HCT116 (cell line): ENCODE measurements at places on chromosomes 5 and 9. TPM values are rescaled to one million over a fixed set of nuclear protein-coding genes. Genes with fewer than 3 reads are reported as not detected.

- H3K27me3 ChIP-seq = no peaks in the 10 kb centered on the region
- no peak overlapping the region for H3K4me3 ChIP-seq
- no peaks in the 10 kb centered on the region for H3K36me3 ChIP-seq
- H3K27ac ChIP-seq = no peak overlapping the region
- no peaks in the 10 kb centered on the region for H3K4me1 ChIP-seq
- no peak for DNase-seq
Measured at GRCh38 chr5:155978850-155979249, 348.1 kb upstream of the SGCD start.

GRCh38 chr5:56447232-56447631 is 214.1 kb upstream of the ANKRD55 start:
- no peak overlapping the region for H3K27ac ChIP-seq
- H3K27me3 ChIP-seq = no peaks in the 10 kb centered on the region
- no peak overlapping the region for H3K4me3 ChIP-seq

- no peak overlapping the region for H3K4me3 ChIP-seq
- no peak overlapping the region for H3K27ac ChIP-seq
- H3K4me1 ChIP-seq = no peaks in the 10 kb centered on the region
- no peaks in the 10 kb centered on the region for H3K27me3 ChIP-seq
Measured at GRCh38 chr9:132774886-132775285, 103.2 kb downstream of the AK8 start.

- H3K4me3 ChIP-seq = no peak overlapping the region
- no peaks in the 10 kb centered on the region for H3K27me3 ChIP-seq
- H3K4me1 ChIP-seq = peaks cover 6% of the 10 kb centered on the region; the same call in 1 of the 2 replicates
Measured at GRCh38 chr9:97529363-97530076, 28.1 kb downstream of the TMOD1 start.

The CDH18 gene
- total RNA-seq = not detected
